NCI-H2107 (cell line): ENCODE measurements at places on chromosomes 7 and 10.

DNA sequence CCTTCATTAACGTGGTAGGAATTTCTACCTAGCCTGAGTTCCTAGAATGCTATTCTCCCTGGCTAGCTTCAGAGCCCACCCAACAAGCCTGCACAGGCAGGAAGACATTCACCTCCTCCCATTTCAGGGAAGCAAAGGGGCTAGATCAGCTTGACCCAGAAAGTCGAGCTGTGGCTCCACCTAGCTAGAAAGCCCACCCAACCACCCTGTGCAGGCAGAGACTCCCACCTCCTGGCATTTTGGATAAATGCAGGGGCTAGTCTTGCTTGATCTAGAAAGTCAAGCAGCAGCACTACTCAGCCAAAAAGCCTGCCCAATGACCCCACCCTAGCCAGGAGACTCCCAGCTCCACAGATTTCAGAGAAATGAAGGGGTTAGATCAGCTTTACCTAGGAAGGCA lies 479.5 kb downstream of the SDK1 start:
- no peak for DNase-seq

DNA sequence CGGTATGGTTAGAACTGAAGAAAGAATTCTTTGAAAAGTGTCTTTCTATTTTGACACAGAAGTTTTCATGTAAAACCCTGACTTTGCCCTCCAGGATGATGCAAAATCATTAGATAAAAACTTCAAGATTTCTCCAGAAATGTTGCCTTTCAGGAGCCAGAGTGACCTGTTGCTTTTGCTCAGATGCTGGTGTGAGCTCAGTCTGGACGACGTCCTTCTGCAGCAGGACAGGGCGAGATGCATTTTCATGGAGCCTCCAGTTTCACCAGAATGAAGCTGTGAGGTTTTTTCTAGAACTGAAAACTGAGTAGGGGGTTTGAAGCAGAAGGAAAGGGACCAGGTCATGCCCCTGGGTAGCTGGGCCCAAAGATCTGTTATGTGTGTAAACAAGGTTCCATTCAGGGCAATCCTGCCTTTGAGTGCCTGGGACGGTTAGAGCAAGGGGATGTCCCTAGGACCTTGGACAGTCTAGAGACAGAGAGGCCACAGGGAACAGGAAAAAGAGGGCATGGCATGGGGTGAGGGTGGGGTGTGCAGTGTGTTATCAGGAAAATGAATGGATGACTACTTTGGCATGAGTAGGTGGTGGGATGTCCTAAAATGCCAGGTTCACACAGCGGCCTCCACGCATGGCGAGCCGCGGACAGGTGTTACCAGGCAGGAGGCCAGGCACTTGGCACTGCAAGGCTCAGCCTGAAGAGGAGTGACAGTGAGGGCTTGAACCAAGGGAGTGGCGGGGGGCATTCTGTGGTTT lies 356.3 kb downstream of the CXCL12 start:
- no peak for DNase-seq

GRCh38 chr10:70551971-70552422 lies 50.5 kb downstream of the PRF1 start:
- DNase-seq = no peak

DNA sequence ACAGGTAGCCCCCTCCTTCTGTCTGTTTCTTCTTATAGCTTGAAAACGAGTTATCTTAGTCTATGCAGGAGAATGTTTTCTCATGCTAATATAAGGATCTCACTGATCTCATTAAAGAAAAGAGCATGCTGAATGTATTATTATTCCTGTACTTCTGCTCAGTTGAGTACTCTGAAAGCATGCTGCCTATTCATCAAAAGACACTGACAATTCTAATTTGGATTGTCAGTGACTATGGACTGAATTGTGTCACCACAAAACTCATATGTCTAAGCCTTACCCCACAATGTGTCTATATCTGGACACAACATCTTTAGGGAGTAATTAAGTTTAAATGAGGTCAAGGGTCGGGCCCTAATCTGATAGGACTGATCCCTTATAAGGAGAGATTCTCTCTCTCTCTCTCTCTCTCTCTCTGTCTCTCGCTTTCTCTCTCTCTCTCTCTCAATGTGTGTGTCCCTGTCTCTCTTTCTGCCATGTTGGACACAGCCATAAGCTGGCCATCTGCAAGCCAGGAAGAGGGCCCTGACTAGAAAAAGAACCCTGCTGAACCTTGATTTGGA lies 98.4 kb downstream of the GNAT3 start:
- no peak for DNase-seq

DNA sequence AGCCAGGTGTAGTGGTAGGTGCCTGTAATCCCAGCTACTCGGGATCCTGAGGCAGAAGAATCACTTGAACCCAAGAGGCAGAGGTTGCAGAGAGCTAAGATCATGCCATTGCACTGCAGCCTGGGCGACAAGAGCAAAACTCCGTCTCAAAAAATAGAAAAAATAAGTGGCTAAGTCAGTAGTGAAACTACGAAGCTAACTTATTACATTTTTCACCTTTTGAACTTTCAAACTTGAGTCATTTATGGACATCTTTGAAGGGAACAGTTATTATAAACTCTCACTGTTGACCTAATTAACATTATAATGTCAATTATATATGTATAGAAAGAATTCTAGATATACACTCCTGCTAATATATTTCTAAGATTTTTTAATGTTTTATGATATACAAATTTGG lies 541.5 kb upstream of the C7orf33 start:
- no peak for DNase-seq

DNA sequence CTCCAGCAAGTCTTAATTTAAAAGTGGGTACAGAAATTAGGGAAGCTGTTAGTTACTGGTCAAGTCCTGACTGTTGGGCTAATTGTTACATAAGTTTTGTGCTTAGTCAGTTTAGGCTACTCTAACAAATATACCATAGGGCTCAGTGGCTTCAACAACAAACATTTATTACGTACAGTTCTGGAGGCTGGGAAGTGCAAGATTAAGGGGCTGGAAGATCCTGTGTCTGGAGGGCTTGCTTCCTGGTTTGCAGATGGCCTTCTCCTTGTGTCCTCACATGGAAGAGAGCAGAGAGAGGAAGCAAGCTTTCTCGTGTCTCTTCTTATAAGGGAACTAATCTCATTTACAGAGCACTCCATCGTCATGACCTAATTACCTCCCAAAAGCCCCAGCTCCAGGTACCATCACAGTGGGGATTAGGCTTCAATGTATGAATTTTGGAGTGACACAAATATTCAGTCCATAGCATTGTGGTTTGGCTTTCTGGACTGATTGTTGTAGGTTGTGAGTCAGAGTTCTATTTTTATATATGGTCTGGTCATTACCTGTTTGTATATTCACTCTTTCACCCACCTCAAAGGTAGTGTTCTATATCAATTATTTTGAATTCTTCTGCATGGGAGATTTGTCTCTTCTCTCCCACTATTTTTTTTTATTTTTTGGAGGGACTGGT lies 17.1 kb downstream of the ST7 start:
- DNase-seq = no peak

DNA sequence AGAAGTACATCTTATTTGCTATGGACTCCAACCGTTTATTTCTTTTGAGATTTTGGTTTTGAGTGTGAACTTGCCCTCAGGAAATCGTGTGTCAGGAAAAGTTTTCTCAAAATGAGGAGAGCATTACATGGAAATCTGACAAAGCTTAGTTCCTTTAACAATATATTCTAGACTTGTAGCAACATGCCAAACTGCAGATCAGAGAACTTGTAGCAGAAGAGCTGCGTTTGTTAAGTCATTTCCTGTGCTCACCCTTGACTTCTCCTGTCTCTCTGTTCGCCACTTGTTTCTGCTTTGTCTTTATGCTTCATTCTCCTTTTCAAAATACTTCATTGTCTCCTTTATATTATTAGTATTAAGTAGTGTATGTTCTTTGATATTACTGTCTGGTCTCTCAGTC lies 116.6 kb upstream of the FOXP2 start:
- no peak for DNase-seq

DNA sequence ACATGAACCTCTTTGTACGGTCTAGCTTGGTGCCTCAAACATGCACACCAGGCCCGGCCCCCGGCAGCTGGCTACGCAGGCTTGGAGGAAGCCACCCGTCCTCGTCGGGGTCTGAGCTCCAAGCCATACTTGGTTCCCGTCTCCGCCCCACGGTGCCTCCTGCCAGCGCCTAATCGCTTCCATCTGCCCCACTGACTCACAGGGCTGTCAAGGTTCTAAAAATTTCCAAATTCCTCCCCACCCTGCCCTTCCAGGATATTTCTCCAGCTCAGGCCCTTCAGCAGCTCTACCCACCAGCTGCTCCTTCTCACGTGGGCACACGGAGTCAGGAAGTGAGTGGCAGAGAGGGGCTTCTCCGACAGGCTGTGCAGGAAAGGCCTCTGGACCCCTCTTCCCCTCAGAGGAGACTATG lies 38.8 kb downstream of the TMEM270 start:
- no peak for DNase-seq

DNA sequence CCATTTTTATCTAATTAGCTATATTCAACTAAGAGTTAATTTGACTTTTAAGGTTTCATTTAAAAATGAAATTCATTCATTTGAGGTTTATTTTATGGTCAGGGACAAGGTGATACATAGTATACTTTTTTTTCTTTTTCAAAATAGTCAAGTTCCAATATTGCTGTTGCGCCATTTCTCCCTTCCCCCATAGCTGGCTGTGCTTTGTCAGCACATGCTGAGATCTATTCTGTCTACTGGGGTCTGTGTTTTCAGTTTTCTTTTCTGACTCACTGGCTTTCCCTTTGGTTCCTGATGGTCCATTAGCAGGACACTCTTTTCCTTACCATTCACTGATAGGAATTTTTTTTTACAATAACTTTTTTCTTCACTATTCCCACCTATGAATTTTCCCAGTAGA lies 336.4 kb upstream of the TMEM229A start:
- DNase-seq = no peak

DNA sequence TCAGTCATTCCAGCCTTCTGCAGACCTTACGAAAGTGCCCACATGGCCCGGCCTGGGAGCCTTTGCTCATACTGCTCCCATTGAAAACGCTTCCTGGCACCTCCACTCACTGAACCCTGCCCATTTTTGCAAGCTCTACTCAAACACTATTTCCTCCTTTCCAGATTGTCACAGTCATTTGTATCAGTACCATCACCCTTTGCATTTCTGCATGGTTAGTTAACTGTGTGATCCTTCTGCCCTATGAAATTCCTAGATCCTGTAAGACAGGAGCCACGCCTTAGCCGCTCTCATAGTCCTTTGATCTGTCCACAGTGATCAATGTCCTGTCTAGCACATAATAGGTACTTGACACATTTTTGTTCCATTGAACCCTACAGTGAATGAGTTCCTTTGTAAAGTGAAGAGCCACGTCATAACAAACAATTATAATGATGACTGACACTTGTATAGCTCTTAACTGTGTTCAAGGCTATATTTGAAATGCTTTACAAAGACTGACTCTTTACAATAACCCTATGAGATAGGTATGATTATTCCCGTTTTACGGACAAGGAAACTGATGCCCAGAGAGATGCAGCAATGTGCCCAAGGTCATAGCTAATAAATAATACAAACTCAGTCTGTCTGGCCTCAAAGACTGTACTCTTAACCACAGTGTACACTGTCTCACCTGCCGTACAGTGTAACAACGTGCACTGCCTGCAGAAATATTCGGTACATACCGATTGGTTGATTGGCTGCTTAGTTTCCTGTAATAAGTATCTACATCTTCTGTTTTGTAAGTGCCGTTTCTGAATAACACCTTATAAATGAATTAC lies 16.6 kb upstream of the ITIH2 start:
- no peak for DNase-seq

- DNase-seq = no peak
Observed at GRCh38 chr7:68063171-68063570, 1066.5 kb downstream of the TYW1 start.

DNA sequence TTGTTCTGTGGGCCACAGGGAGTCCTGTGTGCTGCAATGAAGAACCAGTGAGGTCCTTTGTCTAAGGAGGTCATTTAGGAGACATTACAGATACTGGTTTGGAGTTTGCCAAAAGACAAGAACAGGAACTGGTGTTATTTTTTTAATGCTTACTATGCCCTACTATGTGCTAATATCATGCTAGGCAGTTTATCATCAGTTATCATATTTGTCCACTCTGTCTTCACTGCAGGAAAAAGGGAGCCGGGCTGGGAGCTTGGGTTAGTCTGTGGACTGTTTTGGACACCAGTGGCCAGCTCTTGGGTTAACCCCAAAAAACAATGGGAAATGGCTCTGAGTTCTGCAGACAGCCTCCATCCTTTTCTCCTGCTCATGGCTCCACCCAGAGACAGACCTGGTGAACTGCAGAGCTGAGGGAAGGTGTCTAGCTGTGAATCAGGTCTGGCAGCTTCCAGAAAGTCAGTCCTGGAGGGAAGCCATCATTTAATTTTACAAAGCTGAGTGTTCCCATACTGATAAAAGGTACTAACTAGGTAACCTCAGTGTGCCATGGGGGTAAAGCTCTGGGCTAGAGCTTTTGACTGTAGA lies 101.2 kb upstream of the ZNF746 start:
- no peak for DNase-seq

DNA sequence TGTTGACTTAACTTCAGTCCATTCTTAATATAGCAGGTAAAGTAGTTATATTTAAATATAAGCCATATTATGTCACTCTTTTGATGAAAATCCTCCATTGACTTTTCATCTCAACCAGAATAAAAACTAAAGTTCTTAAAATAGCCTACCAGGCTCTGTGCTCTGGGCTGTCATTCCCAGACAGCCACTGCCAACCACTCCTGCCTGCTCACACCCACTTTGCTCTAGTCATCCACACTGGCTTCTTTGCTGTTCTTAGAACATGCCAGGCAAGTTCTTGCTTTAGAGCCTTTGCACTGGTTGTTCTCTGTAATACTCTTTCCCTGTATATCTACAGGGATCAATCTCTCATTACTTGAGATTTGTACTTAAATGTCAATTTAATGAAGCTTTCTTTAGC lies 80.6 kb downstream of the ZEB1 start:
- no peak for DNase-seq

DNA sequence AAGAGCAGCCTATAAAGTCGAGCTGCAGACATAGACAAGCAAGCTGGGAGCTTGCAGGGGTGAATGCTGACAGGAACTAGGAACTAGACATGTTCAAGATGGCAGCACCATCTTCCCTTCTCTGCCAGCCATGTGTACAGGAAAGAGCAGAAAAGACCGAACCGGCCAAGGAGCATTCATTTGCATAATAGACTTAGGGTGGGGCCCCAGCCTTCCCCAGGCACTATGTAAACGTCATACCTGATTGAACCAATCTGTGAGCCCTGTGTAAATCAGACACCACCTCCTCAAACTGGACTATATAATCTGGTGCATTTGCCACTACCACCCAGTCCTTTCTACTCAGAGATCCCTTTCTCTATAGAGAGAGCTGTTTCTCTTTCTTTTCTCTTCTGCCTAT lies 106.9 kb upstream of the FAM3C start:
- no peak for DNase-seq
